ENCODE measurements at places on chromosomes 6 and 20.
A peak's percentile ranks its signal among the peaks of the same experiment; 100 is the strongest.

- no peak for DNase-seq
These were observed 1139.3 kb downstream of the HACE1 start for GRCh38 chr6:103720393-103720792.

GRCh38 chr20:36998652-36999051, 47.1 kb upstream of the SAMHD1 start:
- no peak for DNase-seq

DNA sequence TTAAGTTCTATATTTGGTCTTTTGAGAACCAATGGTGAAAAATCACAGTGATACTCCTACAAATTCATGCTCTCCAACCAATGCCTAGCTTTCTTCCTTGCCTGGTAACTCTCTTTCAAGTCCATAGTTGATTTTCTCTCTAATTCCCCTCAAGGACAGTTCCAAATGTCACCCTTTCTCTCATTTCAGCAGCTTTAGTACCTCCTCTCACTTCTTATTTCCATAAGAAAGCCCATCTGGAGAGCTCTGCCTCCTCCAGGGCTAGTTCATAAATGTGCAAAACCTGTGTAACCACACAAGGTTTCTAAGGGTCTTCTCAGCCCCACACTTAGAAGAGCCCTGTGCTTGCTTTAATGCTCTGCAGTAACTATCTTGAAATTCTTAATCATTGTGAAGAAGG, 155.4 kb upstream of the PLCB4 start:
- DNase-seq, result no peak

DNA sequence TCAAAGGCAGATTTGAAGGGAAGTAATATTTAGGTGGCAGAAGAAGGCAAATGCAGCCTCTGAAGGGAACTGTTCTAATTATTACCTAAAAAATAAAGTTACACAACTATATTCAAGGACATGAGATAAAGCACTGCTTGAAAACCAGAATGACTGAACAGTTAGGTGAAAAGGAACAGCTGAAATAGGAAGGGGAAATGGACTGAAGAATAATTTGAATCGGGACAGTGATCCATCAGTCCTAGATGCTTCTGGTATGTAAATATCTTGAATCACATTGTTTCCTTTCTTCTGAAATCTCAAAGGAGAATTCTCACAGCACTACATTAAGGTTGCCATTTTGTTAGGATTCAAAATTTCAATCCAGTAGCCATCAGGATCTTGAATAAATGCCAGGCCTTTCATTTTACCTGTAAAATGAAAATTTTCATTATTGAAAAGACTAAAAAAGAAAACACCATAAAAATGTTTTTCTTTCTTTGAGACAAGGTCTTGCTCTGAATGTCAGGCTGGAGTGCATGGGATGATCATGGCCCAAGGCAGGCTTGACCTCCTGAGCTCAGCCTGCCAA, 25.9 kb downstream of the GLO1 start:
- DNase-seq, result no peak

- no peak for DNase-seq
These were observed 251.1 kb upstream of the TBX18 start for GRCh38 chr6:85015396-85015990.

DNA sequence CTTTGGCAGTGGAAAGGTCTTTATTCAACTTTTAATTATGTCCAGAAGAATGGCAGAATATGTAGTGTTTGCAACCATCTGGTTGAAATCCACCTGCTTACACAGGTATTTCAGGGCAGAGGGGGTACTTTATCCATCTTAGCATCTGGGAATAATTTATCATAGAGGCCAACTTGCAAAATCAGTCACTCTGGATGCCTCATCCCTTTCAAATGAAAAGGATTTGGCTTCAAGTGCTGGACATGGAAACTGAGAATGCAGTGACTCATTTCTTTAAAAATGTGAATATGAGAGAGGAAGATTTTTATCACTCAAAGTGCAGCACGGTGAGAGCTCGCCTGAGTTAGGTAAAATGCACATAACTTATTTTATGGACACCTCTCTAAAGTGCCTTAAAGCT, 758.3 kb downstream of the KIF16B start:
- no peak for DNase-seq

DNA sequence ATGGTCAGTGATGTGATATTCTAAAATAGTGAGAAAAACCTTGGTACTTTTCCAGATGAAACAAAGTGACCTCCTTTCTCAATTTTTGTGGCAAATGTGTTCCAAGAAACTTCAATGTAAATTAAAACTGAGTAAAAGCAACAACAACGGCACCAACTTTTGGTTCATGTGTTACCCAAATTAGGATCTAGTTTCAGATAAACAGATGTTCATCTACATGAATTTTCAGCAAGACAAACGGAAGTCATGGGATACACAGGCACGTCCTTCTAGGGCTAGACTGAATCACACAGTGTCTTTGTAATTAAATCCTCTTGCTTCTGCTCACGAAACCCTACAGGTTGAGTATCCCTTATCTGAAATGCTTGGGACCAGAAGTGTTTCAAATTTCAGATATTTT, 915.2 kb downstream of the TFAP2A start:
- DNase-seq, result no peak

GRCh38 chr6:27812805-27813492, 99.2 kb downstream of the OR2B2 start:
- no peak for DNase-seq

- peak; percentile 60 for DNase-seq
These were observed 3.8 kb downstream of the SPAG4 start for GRCh38 chr20:35619196-35620095.

- DNase-seq, result no peak
These were observed 101.6 kb upstream of the PRSS16 start for GRCh38 chr6:27145731-27146455.

GRCh38 chr20:41232973-41233926, 84.3 kb downstream of the ZHX3 start:
- no peak for DNase-seq

DNA sequence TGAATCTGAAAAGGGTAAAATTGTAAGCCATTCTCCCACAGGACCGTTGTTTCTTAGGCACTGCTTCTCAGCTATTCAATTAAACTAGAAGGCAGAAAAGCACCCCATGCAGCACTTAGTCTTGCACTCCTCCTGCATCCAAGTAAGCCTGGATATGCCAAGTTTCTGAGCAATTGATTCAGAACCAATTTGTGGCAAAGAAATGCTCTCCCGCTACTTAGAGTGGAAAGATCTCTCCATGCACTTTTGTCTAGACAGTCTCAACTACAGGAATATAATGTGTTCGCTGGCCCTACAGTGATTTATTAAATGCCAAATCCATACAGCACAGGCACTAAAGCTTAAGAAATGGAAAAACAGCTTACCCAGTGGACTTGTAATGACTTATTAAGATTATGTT, 338.5 kb downstream of the HACE1 start:
- no peak for DNase-seq

DNA sequence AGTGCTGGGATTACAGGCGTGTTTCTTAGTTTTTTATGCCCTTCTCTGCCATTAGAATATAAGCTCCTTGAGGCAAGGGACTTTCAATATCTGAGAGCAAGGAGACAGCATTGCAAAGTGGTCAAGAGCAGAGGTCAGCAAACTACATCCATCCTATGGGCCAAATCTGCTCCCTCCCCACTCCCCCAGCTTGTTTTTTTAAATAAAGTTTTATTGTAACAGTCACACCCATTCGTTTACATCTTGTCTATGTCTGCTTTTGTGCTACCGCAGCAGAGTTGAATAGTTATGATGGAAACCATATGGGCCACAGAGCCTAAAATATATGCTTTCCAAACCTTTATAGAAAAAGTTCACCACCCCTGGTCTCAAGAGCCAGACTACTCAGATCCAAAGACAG, 227.9 kb downstream of the EYA2 start:
- no peak for DNase-seq

GRCh38 chr6:124770784-124771183, 191.5 kb upstream of the RNF217 start:
- DNase-seq, result no peak

DNA sequence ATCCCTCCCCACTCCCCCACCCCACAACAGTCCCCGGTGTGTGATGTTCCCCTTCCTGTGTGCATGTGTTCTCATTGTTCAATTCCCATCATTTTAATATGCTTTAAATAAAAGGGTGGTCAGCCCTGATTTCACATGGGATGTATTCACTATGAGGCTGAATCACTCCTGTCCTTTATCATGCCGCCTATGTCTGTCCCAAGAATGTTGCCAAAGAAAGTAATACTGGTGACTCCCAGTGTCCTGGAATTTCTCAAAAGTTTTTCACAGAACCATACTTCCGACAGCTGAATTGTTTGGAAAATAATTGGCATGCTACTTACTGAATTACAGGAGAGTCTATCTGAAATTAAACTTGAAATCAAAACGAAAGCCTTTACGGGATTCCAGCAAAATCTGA, 217.7 kb downstream of the HAO1 start:
- DNase-seq, result no peak

GRCh38 chr6:130366107-130367005, 539 bp downstream of the TMEM200A start:
- no peak for DNase-seq

DNA sequence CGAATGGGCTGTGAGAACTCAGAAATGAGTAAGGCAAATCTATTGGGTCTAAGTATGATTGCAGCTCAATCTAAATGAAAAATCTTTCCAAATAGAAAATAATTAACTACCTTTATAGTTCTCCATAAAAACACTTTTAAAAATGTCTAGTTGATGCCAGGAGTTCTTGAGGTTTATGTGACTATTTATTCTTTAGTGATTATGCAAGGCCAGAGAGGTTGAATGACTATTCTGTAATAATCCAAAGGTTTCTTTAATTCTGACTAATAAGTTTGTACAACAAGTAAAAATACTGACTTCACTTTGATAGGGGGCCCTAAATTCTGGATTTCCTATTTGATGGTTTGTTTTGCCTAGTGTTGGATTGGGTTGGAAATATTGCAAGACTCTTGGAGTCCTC, 461.2 kb downstream of the EPM2A start:
- no peak for DNase-seq

- no peak for DNase-seq
These were observed 22.2 kb downstream of the BANF2 start for GRCh38 chr20:17721802-17722486.

- DNase-seq, result no peak
These were observed 122.2 kb upstream of the MYLIP start for GRCh38 chr6:16006681-16007080.

GRCh38 chr20:44334306-44334705, 2.5 kb upstream of the R3HDML start:
- DNase-seq, result no peak

DNA sequence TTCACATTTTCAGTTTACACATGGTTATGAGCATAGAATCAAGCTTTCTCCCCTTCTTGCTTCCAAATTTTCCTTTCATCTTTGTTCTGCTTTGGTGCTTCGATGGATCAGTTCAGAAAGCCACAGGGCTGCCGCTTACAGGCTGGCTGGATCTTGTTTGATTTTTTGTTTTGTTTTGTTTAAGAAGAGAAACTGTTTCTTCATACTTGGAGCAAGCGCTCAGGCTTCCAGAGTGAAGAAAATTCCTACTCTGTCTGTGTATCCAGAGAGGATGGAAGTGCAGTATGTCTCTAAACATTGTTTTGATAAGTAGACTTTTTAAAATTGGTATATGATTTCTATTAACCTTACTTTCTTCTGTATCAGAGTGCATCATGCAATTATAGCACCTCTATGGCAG, 66.9 kb downstream of the ARID1B start:
- DNase-seq, result no peak

DNA sequence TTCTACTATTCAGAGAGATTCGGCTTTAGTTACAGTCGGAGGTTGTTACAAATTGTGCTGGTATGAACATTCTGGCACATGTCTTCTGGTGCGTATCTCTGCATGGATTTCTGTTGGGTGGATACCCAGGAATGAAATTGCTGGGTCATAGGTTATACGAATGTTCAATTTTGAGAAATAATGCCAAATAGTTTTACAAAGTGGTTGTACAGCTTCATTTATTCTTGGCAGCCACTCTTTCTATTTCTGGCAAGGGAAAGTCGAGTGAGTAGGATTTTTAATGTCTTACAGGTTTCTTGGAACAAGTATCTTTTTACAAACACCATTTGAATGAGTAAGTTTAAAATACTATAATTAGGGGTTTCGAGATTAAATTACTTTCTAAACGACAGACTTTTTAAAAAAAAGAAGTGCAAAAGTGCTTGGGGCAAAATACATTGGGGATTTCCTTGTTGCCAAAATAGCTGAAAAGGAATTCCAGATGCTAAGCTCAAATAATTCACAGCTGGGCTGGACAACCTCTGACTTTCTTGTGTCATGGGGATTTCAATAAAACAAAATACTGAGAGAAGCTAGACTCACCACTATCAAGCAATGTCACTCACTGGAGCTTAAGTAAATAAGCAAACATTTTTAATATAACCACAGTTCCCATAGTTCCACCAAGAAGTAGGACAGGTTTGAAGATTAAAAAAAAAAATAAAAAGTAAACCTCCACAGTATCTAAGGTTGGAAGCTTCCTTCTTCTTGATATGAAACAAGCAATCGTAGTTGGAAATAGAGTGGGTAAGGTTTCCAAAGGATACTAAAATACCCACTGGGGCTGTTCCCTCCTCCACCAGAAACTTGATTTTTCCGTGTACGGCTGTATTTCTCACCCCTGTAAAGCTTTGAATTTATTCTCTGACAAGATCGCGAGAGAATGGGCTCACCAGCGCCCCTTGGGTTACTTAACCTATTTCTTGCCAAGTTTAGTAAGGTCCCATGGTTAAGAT, 21.6 kb upstream of the GFOD1 start:
- no peak for DNase-seq

GRCh38 chr6:65569505-65569904, 137.5 kb downstream of the EYS start:
- no peak for DNase-seq

DNA sequence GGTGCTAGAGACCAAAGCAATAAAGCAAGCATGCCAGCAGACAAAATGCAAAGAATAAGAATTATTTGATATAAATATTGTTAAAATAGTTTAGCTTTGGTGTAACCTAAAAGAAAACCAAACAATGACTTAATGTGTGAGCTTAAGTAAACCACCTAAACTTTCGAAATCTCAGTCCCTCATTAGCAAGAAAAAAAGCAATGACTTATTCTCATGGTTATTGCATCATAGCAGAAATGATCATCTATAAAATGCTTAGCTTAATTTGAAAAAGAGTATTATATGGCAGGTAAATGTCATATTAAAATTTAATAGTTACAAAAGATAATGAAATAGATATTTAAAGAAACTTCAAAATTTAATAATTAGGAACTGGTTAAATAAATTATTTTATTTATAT, 1395.7 kb upstream of the EYS start:
- no peak for DNase-seq

DNA sequence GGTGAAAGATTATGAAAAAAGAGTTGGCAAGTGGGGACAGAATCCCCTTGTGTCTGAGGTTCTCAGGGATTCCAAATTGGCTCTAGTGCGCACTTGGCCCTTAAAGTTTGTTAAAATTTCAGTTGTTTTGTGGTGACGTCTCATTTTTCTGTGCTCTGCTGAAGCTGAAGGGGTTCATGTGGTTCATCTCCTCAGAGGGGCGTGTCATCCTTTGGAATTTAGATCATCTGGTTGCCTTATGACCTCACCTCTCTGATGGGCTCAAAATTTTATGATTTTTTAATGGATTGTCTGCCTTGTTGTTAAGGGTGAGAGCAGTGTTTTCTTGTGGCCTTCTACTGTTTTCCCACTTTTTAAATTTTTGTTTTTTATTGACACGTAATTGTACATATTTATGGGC, 20.3 kb downstream of the CYB5R4 start:
- no peak for DNase-seq
